Left ventricle myocardium superior (tissue), 1 donor: ENCODE measurements at places on chromosomes 6 and 20.
A peak's percentile ranks its signal among the peaks of the same experiment; 100 is the strongest.

DNA sequence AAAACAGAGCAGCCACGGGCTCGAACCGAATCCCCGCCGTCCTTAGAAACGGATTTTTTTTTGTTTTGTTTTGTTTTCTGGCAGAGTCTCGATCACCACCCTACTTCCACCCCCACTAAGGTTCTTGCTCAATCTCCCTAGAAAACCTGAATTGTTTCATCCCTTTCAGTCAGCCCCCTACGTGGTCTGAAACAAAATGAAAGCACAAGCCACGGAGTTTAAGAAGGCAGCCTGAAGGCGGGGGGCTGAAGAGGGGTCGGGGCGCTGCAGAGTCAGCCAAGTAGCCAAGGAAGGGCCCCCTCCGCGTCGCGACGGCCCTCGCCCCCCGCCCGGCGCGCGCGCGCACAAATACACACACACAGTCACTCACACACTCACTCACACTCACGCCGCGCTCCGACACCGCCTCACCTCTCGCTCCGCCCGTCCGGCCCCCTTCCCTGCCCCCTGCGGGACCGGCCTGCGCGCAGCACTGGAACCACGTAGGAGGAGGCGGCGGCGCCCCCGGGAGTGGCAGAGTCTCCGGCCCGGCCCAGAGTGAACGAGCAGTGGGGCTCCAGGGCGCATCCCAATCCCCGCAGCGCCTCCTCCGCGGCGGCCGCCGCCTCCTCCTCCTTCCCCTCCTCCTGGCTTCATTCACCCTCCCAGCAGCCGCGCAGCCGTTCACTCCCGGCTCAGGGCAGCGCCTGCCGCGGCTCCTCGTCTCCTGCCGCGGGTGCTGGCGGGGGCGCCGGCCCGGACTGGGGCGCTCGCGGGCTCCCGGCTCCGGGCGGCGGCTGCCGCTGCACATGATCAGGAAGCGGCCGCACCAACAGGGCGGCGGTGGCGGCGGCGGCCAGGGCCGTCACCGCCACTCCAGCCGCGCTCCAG, 1.4 kb downstream of the ATXN1 start:
- peak; percentile 95 for DNase-seq

- no peak for DNase-seq
Observed at GRCh38 chr20:48825566-48825920, 2.3 kb downstream of the PREX1 start.

- peak; percentile 51 for DNase-seq
Observed at GRCh38 chr20:371755-372542, 8.6 kb upstream of the TRIB3 start.

- no peak for DNase-seq
Observed at GRCh38 chr6:41732591-41733359, 2.6 kb downstream of the TFEB start.

DNA sequence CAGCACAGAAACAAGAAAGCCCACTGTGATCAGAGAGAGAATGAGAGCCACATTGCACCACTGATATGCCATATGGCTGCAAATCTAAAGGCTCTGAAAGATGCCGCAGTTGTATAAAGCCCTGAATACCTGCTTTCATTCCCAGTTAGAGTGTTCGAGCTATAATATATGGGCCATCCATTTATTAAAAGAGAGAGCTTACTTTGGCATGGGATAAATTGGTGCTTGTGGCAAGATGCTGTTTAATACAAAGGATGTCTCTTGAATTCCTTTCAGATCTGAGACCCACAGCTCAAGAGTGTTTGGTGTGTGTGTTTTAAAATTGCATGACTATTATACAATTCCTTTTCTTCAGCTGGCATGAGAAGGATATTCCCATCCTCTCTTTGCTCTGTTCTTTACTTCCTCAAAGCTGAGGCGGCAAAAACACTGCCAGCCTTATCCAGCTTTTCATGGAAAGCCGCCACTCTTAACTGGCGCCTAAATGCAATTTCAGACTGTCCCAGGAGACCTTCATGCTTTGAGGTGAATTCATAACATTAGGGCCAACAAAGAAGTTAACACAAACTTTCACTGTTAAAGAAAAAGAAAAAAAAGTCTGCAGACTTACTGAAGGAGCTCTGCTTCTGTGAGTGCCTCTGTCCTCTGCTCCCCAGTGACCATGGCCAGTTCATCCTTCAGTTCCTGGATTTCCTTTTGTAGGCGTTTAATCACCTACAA, 147.6 kb downstream of the KIF6 start:
- no peak for DNase-seq

GRCh38 chr6:10690651-10691445, 3.6 kb downstream of the C6orf52 start:
- no peak for DNase-seq

DNA sequence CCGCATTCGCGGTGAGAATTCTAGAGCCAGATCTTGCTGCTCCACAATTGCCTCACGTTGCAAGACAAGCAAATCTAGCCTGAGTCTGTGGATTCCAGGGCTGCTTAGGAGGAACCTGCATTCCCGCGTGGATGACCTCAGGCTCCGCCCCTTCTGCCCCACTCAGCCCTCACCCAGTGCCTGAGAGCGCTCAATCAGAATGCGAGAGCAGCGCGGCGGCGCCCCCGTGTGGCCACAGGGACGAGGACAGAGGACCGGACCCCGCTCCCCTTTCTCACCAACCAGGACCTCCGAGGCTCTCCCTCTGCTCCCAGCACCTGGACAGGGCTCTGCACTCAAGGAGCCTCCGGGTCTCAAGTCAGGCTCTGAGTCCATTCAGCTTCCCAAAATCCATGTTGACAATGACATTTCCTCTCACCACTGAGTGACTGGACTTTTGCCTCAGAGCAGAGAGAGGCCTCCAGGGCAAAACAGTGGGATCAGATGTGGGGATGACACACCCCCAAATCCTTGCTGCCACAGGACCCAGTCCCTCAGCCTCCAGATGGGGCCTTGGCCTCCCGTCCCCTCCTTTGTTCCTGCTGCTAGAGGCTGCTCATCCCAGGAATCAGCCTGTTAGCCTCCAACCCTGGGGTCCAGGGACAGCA, 52.0 kb downstream of the RPP21 start:
- DNase-seq, result peak; percentile 91

DNA sequence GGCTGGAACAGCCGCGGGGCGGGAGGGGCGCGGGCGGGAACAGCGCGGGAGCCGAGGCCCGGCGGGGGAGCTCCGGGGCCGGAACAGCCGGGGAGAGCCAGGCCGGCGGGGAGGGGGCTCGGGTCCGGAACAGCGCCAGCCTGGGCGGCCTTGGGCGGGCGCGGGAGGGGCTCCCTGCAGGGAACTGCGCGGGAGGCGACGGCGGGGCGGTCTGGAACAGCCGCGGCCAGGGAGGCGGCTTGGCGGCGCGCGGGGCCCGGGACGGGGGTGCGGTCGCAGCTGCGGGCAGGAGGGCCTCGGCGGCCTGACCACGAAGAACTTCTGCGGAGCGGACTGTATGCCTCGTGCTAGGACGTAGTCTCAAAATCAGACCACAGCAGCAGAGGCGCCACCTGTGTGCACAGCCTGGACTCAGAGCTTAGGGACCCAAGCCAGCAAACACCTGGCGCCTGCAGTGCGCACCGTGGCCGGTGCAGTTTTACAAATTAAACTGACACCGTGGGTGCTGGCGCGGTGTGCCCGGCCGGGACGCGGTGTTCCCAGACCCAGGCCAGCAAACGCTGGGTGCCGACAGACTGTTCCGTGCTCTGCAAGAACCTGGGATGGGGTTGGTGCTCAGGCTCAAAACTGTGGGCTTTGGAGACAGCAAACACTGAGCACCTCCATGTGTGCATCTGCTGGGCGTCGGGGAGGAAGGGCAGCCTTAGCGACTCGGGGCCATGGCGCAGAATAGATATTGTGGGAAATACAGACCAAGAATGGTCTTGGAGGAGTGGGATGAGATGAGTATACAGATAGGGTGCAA, 572 bp downstream of the ZNF341 start:
- peak; percentile 94 for DNase-seq

DNA sequence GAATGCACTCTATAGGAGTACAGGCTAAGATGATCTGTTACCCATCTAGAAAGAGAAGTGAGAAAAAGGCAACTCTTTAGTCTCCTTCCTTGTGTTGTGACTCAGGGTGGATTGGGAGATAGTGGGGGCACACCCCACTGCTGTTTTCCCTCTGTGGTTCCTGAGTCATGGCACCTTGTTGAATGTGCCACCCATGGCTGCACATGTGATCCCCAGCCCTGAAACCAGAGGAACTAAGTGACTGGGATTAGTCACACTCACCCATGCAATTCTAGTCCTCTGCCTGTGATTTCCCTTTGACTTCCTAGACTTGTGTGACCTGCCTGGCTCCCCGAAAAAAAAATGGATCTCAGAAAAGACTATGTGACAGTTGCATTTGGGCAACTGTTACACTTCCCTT, 48.6 kb upstream of the HTR1B start:
- DNase-seq, result no peak

- DNase-seq, result no peak
Observed at GRCh38 chr20:8855315-8855714, 213.6 kb upstream of the PLCB4 start.

DNA sequence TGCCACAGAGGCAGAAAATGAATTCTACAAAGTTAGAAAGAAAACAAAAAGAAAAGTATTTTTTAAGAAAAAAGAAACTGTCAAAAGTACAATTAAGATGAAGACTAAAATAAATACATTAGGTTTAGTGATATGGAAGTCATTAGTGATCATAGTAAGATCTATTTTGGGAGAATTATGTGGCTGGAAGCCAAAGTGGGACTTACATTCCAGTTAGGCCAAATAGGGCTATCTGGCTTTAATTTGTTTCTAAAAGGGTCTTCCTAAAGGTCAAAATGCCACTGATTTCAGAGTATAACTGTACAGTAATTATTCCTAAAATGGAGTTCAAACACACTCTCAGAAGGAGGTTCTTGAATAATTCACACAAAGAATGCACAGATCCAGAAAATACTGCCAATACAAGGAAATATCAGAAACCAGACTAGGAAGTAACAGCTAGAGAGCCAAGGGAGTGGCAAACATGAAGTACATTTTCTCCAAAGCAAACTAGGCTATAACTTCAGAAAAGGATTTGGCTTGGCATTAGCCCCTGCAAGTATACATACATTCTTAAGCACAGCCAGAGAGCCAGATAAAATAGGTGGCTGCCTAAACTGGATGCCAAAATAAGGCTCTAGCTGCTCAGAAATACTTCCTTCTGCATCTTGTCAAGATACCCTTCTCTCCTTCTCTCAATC, 45.3 kb downstream of the PDSS2 start:
- DNase-seq, result no peak

DNA sequence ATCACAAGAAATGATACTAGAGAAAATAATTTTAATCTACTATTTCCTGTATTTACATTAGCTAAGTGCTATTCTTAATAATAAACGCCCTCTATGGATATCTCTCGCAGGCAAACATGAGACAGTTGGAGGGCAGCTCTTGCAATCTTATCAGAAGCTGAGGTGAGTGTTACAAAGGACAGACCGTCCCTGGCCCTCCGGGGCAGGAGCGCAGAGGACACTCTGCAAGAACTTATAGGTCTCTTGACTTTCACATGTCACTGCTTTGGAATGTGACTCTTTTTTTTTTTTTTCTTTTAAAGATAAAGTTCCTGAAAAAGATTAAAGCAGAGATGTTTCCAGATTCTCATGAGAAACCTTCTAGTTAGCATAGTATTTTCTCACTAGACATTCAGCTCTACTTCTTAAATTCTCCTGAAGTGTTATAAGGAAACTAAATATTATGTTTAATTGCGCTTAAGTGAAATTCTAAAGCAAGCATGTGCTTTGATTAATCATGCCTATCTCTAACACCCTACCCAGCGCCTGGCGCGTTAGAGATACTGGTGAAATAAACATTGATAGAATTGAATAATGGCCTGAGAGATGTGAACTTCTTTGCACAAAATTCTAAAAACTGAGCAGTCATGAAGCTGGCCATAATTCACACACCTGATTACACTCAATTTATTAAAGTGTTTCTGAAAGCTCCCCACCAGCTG, 57.4 kb downstream of the SYTL3 start:
- DNase-seq, result peak; percentile 71

- no peak for DNase-seq
Observed at GRCh38 chr6:5471637-5472398, 210.5 kb downstream of the FARS2 start.

DNA sequence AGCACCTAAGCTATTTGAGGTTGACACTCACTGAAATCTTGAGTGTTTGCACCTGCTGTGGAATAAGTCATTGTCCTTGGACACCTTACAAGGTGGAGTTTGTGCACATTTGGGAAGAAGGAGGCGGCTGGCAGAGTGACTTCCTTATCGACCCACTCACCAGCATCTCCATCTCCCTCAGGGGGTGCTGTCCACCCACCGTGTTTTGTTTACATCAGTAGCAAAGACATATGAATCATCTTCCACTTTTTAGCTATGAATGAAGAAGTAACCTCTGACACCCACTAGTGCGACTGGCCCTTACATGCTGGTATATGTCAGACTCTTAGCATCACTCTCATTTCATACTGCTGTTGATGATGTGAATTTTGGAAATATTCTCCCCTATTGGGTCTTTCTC, 119.5 kb upstream of the SGK1 start:
- no peak for DNase-seq

- DNase-seq, result no peak
Observed at GRCh38 chr6:32974016-32974333, 5.6 kb downstream of the BRD2 start.

GRCh38 chr6:43241446-43241845, 1.8 kb upstream of the TTBK1 start:
- no peak for DNase-seq

DNA sequence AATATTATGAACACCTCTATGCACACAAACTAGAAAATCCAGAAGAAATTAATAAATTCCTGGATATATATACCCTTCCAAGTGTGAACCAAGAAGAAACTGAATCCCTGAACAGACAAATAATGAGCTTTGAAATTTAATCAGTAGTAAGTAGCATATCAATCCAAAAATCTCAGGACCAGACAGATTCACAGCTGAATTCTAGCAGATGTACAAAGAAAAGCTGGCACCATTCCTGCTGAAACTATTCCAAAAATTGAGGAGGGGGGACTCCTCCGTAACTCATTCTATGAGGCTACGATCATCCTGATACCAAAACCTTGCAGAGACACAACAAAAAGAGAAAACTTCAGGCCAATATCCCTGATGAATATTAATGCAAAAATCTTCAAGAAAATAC, 67.0 kb upstream of the PDE7B start:
- DNase-seq, result no peak

DNA sequence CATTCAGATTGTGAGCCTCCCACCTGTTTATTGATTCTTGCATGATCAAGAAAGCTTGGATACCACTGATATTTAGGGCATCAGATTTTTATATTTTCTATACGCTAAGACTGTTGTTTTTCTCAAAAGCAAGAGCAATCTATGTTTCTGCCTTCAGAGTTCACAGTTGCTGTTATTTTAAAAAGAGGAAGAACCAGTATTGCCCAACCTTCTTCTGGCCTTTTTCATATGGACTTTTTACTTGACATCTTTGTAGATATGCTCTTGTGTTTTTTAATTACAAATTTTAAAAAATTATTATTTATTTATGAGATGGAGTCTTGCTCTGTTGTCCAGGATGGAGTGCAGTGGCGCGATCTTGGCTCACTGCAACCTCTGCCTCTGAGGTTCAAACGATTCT, 28.9 kb downstream of the SLC17A5 start:
- DNase-seq, result no peak

- no peak for DNase-seq
Observed at GRCh38 chr6:21999012-21999528, 297.8 kb downstream of the PRL start.

- no peak for DNase-seq
Observed at GRCh38 chr6:11973238-11973637, 38.9 kb upstream of the HIVEP1 start.
